Heart left ventricle (tissue), 16 donors: ENCODE measurements at places on chromosomes 2 and 18.

- DNase-seq = no peak
These were observed 155.6 kb upstream of the PIEZO2 start for GRCh38 chr18:11304928-11305327.

DNA sequence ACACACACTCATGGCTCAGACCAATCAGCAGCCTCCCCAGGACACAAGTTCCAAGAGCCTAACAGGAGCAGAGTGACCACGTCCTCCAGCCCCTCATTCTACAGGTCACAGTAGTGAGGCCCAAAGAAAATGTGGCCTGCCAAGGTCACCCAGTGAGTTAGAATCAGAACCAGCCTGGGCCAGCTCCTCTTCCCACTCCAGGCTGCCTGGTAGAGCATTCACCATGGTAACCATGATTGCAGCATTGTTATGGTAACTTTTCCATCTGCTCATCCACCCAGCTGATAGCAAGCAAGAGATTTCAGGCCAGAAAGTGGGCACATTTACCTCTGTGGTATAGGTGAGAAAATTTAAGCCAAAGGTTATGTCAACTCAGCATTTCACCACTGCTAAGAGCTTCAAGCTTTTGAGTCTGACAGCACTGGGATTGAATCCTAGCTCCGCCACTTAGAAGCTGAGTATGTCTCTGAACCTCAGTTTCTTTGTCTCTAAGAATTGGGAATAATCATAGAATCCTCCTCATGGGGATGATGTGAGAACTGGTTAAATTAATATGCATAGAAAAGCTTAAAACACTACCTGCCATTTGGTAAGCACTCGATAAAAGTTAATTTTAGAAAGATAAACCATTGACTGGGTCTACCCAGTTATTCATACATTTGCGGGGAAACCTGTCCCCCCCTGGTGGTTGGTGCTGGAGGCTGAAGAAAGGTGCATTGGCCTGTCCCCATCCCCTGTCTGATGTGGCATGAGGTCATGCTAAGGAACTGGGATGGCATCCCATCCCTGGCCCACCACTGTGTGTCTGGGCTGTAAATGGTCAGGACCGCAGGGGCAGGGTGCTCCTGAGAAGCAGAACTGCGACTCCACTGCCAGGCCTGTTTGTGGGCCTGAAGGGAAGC, 181.5 kb downstream of the KLHL29 start:
- no peak for DNase-seq

- no peak for DNase-seq
These were observed 15.0 kb upstream of the KIF5C start for GRCh38 chr2:148860037-148860436.

GRCh38 chr2:240916571-240917008, 10.5 kb downstream of the CROCC2 start:
- DNase-seq = peak; percentile 78

GRCh38 chr2:145399131-145399530, 879.2 kb upstream of the ZEB2 start:
- DNase-seq = no peak
